ENCODE measurements at places on chromosomes 3 and 15.

- DNase-seq = no peak
These were observed 267.8 kb upstream of the CNTN4 start for GRCh38 chr3:1830851-1831250.

DNA sequence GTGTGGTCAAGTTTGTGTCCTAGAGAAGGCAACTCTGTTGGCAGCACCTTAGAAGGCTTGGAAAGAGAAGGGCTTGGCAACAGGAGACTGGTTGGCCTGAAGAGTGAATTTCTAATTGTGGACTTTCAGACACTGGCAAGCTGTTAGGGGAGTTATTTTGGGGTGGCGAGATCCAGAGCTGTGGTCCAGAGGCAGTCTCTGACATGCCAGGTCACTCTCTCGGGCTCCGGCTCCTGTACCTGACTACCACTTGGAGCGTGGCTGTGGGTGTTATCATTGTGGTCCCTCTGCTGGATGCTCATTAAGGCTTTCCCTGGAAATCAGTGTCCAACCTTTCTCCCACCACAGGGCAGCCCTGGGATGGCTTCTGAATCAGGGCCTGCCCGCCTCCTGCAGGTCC lies 209.0 kb downstream of the SLCO3A1 start:
- DNase-seq = no peak

- peak; percentile 9 for DNase-seq
These were observed 562.8 kb downstream of the NR2F2 start for GRCh38 chr15:96893159-96893906.

GRCh38 chr3:152885076-152885475 lies 50.1 kb downstream of the P2RY1 start:
- no peak for DNase-seq

GRCh38 chr3:89058371-89058770 lies 49.0 kb upstream of the EPHA3 start:
- DNase-seq = no peak

- no peak for DNase-seq
These were observed 3.3 kb downstream of the TUBGCP5 start for GRCh38 chr15:23035964-23036566.
